ENCODE measurements at places on chromosomes 11 and 22.

- DNase-seq, result no peak
Observed at GRCh38 chr11:46381819-46382645, 563 bp downstream of the MDK start.

GRCh38 chr11:14542324-14542723 is 22.1 kb upstream of the PSMA1 start:
- DNase-seq, result no peak

GRCh38 chr11:62854013-62854824 is 14.8 kb upstream of the WDR74 start:
- DNase-seq, result no peak

- DNase-seq, result no peak
Observed at GRCh38 chr22:40122792-40123191, 54.9 kb upstream of the TNRC6B start.

- DNase-seq, result peak; percentile 69
Observed at GRCh38 chr22:37166675-37167066, 17.0 kb upstream of the IL2RB start.

GRCh38 chr11:87031433-87032170 is 6.1 kb upstream of the TMEM135 start:
- DNase-seq, result no peak

DNA sequence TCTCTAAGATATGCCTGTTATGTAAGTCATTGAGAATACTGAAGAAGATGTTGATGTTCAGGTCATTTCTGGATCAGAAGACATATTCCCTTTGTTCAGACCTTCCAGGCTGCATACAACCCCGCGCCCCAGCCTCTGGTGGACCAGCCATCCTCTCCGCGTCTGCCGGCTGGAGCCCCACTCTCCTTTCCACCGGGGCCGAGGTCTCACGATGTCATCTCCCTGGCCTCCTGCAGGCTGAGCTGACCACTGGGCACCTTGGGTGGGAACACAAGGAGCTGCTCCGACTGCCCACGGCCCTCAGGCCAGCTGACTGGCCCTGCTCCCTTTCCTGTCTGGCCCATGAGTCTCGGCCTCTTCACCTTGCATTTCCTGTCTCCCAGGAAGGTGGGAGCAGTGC is 124.6 kb downstream of the SHANK2 start:
- no peak for DNase-seq

GRCh38 chr11:32229576-32230240 is 138.8 kb downstream of the RCN1 start:
- no peak for DNase-seq

DNA sequence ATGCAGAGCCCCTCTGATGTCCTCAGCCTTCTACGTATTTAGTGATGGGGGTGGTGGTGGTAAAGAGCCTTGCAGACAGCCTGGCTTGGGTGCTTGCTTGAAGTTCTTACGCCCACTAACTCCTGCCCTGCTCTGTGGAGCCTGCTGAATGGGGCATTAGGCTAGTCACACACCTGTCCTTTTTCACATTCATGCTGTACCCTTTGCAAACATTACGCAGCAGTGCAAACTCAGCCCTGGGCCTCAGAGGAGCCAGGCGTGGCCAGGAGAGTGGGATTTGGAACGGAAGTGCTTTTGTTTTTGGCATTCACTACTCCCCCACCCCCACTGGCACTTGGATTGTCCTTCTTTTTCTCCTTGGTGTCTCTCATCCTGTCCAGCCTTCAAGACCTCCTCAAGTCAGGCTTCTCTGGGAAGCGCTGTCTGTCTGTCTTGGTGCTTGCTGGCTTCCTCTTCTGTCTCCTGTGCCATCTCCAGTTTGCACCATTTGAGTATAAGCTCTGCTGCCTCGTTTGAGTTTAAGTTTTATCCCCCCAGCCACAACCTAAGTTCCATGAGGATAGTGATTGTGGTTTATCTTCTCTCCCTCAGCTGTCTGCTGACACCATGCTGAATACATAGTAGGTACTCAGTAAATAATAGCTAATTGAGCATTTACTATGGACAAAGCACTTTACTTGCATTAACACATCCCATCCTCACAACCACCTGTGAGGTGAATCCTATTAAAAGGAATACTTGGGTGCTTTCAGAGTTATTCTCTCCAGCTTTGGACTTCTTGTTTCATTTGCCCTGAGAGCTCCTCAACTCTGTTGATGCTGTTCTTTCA is 26.7 kb downstream of the ZBTB16 start:
- no peak for DNase-seq

DNA sequence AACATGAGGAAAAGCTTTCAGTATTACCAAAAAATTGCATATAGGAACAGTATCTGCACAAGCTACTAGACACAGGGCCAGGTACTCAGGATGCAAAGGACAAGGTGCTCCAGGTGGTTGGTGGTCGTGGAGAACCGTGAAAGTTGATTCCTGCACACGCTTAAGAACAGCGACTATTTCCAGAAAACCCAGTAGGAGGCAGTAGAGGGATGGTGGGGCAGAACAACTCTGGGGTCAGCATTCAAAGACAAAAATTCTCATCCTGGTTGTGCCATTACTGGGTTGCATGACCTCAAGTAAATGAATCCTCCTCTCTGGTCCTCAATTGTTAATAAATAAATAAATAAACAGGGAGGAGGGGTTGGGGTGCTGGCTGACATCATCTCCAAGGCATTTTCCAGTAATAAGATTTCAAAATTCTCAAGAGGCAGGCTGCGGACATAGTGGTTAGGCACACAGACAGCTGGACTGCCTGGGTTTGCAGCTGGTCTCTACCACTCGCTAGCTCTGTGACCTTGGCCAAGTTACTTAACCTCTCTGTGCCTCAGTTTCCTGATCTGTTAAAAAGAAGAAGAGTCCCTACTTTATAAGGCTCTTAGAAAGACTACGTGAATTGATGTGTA is 89.6 kb downstream of the ISX start:
- DNase-seq, result no peak

DNA sequence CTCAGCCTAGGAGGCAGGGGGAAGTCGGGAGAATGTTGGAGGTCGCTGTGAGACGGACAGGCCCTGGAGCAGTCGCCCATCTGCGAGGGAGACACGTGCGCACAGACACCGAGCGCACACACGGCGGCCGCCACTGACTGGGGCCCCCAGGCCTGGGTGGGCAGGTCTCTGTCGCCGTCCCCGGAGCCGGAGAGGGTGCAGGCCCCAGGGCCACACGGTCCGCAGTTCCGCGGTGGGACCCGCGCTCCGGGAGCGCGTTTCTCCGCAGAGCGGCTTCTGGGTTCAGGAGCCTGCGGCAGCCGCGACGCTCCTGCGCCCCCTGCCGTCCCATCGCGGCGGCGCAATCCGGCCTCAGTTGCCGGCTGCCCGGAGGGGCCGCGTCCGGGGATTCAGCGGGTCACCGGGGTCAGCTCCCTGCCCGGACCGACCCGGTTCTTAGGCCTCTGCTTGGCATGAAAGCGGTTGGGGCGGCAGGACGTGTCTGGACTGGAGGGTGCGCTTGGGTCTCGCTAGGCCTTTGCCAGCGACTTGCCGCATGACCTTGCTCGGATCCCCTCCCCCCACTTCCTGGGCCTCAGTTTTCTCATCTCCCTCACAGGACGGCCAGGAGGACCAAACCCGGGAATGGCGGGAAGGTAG is 31.2 kb downstream of the PDE2A start:
- DNase-seq, result peak; percentile 41

GRCh38 chr11:44681698-44682097 is 45.1 kb upstream of the TSPAN18 start:
- no peak for DNase-seq

DNA sequence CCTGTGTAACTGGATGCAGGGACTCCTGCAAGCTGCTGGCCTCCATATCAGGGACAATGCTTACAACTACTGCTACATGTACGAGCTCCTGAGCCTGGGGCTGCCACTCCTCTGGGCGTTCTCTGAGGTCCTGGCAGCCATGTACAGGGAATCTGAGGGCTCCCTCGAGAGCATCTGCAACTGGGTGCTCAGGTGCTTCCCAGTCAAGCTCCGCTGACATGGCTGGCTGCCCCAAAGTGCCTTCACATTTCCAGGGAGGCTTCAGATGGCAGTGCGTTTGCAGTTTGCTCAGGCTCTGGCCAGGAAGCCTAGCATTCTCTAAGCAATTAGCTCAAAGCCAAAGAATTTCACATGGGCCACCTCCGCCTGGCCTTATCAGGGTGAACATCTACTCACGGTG is 117.4 kb upstream of the PARVA start:
- no peak for DNase-seq

DNA sequence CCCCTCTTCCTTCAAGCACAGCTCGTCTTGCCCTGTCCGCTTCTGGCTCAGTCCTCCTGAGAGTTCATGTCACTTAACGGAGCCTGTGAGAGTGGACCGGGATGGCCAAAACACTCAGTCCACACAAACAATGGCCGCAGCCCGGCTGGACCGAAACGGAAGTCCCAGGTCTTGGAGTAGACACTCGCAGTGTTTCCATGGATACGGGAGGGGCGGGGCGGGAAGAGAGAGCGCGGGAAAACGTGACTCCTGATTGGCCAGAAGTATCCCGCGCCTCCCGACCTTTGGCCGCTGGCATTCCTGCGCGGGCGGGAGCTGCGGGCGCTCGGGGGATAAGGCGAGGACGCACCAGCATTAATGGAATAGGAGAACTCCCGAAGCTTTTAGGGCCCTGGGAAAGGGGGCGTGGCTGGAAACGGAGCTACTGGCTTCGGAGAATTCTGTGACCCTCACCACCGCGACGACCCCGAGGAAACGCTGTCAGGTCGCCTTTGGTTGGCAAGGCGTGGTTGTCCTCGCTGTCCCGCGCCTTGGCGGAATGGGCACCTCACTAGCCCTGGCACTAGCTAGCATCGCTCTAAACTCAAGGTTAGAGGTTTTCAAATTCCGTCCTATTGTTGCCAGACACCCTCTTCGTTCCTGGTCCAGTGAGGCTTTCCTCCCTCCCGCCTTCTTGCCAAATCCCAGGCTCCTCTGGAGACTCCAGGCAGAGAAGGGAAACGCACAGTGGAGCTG is at the start of the genes NLRP14 and ZNF214:
Gene NLRP14 (plus strand): TSS at position 297 of the 735 bp plus-strand sequence. CDS start 18,108 bp downstream, outside the sequence.
Gene ZNF214 (minus strand): TSS at position 164 of the 735 bp plus-strand sequence. CDS start 17,511 bp downstream, outside the sequence.
- no peak for DNase-seq

DNA sequence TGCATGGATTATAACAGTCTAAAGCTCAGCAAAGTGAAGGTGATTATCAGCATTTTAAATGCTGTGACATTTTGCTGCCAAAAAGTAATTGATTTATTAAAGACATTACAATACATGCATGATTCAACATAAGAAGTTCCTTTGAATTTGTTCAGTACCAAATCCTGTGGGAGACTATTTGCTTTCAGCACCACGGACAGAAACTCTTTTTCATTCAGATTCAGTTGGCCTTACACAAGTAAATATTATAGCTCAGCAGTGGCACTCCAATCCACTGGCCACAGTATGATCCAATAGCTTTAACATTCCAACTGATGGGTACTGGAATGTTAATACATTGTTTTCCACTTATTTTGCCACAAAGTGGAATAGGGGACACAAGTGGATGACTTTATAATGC is 806.7 kb downstream of the NTM start:
- DNase-seq, result no peak

- DNase-seq, result no peak
Observed at GRCh38 chr22:35995348-35995747, 33.3 kb downstream of the RBFOX2 start.

GRCh38 chr11:105790840-105791239 is 181.0 kb downstream of the GRIA4 start:
- no peak for DNase-seq

- DNase-seq, result no peak
Observed at GRCh38 chr22:45612451-45612901, 59.2 kb upstream of the ATXN10 start.

DNA sequence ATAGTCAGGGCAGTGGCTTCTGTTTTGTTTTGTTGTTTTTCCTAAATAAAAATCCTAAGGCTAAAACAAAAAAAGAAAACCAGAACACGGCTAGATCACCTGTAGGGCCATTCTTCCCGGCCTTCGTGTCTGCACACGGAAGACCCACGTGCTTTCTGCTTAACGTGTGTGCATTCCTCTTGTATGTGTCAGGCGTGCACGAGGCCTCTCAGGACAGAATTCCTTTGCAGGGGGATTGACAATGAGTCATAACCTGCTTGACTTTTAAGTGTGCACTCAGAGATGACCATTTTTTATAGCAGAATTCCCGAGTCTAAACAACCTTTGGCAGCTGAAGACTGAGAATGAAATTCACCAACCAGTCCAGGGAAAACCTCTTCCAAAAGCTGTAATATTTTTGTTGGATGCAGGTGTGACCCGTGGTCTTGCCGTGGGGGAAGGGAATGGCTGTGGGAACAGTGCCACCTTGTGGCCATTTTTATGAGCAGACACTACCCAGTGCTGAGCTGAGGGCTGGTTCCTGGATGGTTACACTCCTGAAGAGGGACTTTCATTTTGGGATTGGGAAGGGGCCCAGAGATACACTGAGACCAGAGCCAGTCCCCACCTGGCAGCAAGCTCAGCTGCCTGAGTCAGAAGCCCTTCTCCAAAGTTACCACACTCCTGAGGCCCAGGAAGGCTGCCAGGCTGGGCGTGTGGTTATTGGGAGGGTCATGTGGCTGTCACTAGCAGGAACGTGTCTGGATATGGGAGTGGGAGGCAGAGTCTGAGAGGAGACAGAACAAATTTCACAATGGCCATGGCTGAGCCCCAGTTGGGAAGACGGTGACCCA is 35.7 kb upstream of the DKK3 start:
- DNase-seq, result peak; percentile 25

DNA sequence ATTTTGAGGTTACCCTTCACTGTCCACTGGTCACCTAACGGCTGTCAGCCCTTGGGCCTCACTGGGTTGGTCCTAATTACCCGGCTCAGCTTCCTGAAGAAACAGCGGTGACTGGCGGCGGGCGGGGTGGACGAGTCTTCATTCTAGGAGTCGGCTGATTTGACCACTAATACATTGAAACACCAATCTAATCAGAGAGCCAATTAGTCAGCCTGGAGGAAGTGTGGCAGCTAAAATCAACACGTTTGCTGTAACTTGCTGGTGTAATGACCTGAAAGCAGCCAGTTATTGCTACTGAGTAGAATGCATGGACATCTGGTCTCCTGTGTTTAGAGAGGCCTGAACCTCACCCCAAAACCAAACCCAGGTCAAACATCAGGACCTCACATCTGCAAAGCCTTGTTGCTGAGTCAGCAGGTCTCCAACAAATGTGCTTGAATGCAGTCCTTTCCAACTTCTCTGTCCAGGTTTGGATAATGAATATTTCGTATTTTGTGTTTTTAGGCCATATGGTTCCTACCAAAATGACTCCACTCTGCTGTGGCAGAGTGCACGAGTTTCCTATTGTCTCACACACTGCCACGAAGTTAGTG is 496.4 kb downstream of the BRD1 start:
- no peak for DNase-seq

DNA sequence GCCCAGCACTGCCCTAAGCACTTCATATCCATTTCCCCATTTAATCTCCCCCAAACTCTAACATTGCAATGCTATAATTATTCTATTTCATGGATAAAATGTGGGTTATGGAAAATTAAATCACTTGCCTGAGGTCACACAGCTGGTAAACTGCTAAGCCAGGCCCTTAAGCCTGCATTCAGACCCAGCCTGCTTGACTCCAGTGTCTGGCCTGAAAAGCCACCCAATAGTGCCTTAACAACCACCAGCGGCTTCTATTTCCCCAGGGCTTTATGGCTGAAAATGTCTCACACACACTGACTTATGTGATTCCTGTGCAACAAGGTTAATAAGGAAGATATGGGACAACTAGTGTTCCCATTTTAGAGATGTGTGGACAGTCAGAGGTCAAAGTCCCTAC is 178.5 kb upstream of the SNX19 start:
- no peak for DNase-seq
